HFFc6 (cell line): ENCODE measurements at places on chromosomes 13 and 19. TPM values are rescaled to one million over a fixed set of nuclear protein-coding genes. Genes with fewer than 3 reads are reported as not detected.

- peak overlapping the region; percentile 58 for H3K27ac ChIP-seq
- DNase-seq = peak; percentile 55
- H3K4me1 ChIP-seq = peaks cover 37% of the 10 kb centered on the region
- H3K36me3 ChIP-seq = no peaks in the 10 kb centered on the region
These were observed 9.4 kb downstream of the HRC start for GRCh38 chr19:49145573-49146407.

Gene SYCN
- not detected in 2 replicates for total RNA-seq

GRCh38 chr13:99288089-99288488, 19.1 kb downstream of the GPR183 start:
- no peaks in the 10 kb centered on the region for H3K36me3 ChIP-seq
- DNase-seq = no peak
- H3K27me3 ChIP-seq = no peaks in the 10 kb centered on the region; the same call in 1 of the 2 replicates
- peaks cover 20% of the 10 kb centered on the region for H3K4me1 ChIP-seq
- no peak overlapping the region; the same call in 1 of the 2 replicates for H3K27ac ChIP-seq
- H3K4me3 ChIP-seq = no peak overlapping the region

DNA sequence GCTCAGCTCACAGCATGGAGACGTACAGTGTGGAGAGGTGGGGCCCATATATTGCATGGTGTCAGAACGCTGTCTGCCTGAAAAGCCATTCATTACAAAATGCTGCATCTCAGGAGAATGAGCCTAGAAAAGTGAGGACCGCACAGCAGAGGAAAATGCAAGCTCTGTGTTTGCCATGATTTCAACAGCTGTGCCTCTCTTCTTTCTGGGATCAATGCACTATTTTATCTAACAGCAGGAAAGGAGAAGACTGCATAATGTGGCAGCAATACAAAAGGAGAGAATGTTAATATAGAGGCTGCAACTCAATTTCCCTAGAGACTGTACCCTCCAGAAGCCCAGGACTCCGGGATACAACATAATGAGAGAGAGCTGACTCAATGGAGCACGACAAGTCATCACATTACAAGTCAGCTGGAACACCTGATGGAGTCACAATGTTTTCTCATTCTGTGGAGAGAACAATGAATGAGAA, 368.0 kb downstream of the FGF14 start:
- H3K27me3 ChIP-seq = no peaks in the 10 kb centered on the region; the same call in 1 of the 2 replicates
- H3K27ac ChIP-seq = no peak overlapping the region
- H3K36me3 ChIP-seq = no peaks in the 10 kb centered on the region
- H3K4me1 ChIP-seq = no peaks in the 10 kb centered on the region

- peaks cover 15% of the 10 kb centered on the region; the same call in 1 of the 2 replicates for H3K27me3 ChIP-seq
- H3K27ac ChIP-seq = no peak overlapping the region
- peak; percentile 44 for DNase-seq
These were observed 5.3 kb downstream of the NCAN start for GRCh38 chr19:19217099-19217498.

Gene ZSCAN1
- total RNA-seq = not detected in 2 replicates

Gene ONECUT3
- total RNA-seq = not detected in 3 replicates

- no peak overlapping the region for H3K27ac ChIP-seq
- peaks cover 40% of the 10 kb centered on the region for H3K4me1 ChIP-seq
- DNase-seq = no peak
- H3K27me3 ChIP-seq = peaks cover 1% of the 10 kb centered on the region; the same call in 1 of the 2 replicates
- no peak overlapping the region for H3K4me3 ChIP-seq
These were observed 273.7 kb downstream of the UQCRFS1 start for GRCh38 chr19:28939236-28939635.

DNA sequence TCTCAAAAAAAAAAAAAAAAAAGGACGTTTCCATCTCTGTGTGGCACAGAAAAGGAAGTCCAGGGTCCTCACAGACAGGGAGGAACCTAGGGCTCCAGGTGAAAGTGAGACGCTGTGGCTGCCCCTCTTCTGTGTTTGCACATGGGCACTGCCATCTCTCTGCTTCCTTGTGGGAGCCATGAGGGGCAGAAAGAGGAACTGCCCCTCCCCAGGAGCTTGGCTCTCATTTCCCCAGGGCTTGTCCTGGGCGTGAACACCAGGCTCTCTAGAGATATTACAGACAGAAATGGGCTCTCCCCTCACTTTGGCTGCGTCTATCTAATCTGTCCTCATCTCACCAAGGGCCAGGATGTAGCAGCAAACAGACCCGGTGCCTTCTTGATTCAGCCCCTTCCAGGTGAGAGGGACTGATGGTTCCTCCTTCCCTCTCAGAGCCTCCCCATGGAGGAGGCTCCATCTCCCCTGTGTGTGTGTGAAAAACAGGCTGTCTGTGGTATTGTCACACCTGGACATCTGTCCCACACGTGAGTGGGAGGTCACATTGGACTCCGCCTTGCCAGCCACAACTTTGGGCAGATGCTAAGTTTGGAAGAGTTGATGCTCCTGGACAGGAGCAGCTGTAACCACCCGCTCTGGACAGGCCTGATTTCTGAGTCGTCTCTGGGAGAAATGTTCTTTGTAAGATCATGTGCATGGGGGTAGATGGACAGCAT, 840 bp upstream of the LILRA4 start:
- H3K36me3 ChIP-seq = no peaks in the 10 kb centered on the region
- no peaks in the 10 kb centered on the region for H3K4me1 ChIP-seq
- peaks cover 40% of the 10 kb centered on the region for H3K27me3 ChIP-seq
- no peak for DNase-seq
- no peak overlapping the region for H3K27ac ChIP-seq

- H3K4me1 ChIP-seq = peaks cover 49% of the 10 kb centered on the region
- peak overlapping the region; percentile 47 for H3K27ac ChIP-seq
- DNase-seq = no peak
- peaks cover 2% of the 10 kb centered on the region for H3K27me3 ChIP-seq
- H3K36me3 ChIP-seq = peaks cover 31% of the 10 kb centered on the region
- no peak overlapping the region for H3K4me3 ChIP-seq
These were observed 15.1 kb downstream of the SMG9 start for GRCh38 chr19:43739439-43740235.

GRCh38 chr19:51708811-51709210, 15.0 kb downstream of the HAS1 start:
- peaks cover 50% of the 10 kb centered on the region for H3K4me1 ChIP-seq
- peaks cover 5% of the 10 kb centered on the region for H3K27me3 ChIP-seq
- no peak for DNase-seq
- no peak overlapping the region for H3K4me3 ChIP-seq
- peaks cover 49% of the 10 kb centered on the region for H3K36me3 ChIP-seq

DNA sequence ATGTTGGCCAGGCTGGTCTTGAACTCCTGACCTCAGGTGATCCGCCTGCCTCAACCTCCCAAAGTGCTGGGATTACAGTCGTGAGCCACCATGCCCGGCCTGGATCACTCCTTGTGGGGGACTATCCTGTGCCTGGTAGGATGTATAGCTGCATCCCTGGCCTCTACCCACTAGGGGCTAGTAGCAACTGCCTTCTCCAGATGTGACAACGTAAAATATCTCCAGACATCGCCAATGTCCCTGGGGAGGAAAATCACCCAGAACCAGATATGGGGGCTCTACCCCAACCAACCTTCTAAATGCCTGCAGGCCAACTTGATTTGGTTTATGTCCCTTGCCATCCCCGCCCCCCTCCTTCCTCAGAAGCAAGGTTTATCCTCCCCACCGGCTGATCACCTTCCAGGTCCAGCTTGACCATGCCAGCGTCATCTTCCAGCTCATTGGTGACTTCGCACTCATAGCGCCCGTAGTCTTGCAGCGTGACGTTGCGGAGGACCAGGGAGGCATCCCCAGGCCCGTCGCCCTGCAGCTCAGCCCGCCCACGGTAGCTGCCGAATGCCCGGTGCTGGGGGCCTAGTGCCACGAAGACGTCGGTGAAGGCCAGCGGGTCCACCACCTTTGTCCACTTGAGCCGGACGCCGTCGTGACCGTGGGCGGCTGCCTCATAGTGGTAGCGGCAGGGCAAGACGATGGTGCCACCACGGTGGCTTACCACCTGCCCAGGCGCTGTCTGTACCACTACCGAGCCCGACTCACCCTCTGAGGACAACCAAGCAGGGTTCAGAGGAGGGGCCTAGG, 12.5 kb downstream of the TM6SF2 start:
- peaks cover 39% of the 10 kb centered on the region for H3K27me3 ChIP-seq
- no peak for DNase-seq
- H3K4me3 ChIP-seq = no peak overlapping the region

DNA sequence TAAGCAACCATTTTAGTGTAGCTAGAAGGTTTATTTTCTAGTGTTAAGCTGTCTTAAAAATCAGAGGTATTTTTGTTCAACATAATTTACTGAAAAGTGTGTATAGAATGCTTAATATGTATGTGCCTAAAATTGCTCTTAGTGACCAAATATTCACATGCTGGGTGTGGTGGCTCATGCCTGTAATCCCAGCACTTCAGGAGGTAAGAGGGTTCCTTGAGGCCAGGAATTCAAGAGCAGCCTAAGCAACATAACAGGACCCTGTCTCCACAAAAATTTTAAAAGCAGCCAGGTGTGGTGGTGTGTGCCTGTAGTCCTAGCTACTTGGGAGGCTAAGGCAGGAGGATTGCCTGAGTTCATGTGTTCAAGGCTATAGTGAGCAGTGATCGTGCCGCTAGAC, 120.9 kb upstream of the FRY start:
- H3K27me3 ChIP-seq = peaks cover 11% of the 10 kb centered on the region
- no peaks in the 10 kb centered on the region for H3K36me3 ChIP-seq
- no peak overlapping the region for H3K4me3 ChIP-seq

DNA sequence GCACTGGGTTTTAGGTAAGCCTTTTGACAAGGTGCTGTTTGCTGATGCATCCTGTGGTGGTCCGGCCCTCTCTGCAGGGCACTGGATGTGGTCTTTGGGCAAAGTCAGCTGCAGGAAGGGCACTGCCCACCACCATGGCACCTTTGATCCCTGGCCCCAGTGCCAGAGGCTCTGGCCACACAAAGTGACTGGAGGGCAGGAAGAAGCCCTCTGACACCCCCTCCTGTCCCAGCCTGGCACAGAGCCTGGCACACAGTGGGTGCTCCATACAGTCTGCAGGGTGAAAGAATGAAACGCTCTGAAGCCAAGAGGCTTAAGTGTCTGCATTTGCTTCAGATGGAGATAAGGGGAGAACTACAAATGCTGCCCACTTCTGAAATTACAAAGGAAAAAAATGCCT, 47.6 kb upstream of the CNMD start:
- H3K4me1 ChIP-seq = no peaks in the 10 kb centered on the region
- DNase-seq = no peak
- no peak overlapping the region for H3K27ac ChIP-seq
- no peak overlapping the region for H3K4me3 ChIP-seq

DNA sequence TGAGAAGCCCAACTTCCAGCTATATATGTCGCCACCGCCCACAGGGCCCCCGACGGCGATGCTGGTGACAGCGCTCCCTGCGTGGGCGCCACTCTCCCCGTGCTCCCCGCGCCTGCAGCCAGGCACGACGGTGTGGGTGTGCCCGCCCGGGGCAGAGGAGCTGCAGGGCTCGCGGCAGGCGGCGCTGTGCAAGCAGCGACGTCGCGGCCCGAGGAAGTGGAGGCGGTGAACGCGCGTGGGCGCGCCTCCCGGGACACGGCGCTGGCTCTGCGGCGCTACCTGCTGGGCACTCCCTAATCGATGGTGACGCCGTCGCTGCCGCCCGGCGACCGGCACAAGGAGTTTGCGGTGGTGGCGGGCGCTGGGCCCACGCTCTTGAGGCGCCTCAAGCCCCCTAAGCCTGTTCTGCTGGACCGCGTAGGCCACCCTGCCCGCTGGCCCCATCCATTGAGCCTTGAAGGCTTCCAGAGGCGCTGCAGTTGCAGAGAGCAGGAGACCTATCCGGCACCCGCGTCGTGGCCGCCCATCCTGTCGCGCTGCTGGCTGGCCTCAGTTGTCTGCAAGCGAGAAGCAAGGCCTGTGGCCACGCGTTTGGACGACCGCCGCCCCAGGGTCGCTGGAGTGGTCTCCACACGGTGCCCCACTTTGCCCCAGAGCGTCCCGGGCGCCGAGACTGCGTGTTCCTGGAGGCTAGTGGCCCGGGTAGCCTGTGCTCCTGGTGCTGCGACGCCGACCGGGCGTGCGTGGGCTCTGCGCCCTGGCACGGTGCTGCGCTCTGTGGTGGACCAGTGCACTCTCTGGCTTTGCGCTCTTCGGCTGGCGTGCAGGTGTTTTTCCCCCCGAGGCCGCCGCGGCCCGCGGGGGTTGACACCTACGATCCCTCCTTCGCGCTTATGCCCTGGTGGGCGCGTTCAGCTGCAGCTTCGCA, 23.1 kb downstream of the LRFN3 start:
- H3K36me3 ChIP-seq = peaks cover 5% of the 10 kb centered on the region; the same call in 1 of the 2 replicates
- no peaks in the 10 kb centered on the region for H3K4me1 ChIP-seq
- no peak for DNase-seq
- H3K4me3 ChIP-seq = no peak overlapping the region

- no peak overlapping the region for H3K27ac ChIP-seq
- H3K4me3 ChIP-seq = no peak overlapping the region
- no peaks in the 10 kb centered on the region; the same call in 1 of the 2 replicates for H3K27me3 ChIP-seq
These were observed 114.8 kb upstream of the TRPC4 start for GRCh38 chr13:37984357-37984756.

DNA sequence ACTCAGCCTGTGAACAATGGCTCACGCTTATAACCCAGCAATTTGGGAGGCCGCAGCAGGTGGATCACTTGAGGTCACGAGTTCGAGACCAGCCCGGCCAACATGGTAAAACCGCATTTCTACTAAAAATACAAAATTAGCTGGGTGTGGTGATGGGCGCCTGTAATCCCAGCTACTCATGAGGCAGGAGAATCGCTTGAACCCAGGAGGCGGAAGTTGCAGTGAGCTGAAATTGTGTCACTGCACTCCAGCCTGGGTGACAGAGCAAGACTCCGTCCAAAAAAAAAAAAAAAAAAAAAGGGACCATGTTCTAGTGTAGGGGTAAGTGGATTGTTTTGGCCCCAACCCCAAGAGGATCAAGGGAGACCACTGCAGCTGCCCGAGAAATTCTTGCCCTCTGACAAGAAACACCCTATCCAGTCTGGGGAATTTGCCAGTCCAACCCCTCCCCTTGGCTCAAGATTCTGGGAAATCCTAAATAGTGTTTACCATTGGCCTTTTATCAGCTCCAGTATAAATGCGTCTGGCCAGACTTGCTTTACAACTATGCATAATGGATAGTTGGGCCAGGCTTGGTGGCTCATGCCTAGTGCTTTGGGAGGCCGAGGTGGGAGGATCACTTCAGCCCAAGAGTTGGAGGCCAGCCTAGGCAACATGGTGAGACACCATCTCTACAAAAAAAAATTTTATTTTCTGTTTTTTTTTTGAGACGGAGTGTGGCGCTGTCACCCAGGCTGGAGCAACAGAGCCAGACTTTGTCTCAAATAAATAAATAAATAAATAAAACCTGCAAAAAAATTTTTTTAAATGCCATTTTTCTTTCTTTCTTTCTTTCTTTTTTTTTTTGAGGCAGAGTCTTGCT, 5.1 kb upstream of the DHDH start:
- H3K36me3 ChIP-seq = no peaks in the 10 kb centered on the region
- peaks cover 27% of the 10 kb centered on the region for H3K4me1 ChIP-seq
- DNase-seq = peak; percentile 0
- peaks cover 14% of the 10 kb centered on the region for H3K27me3 ChIP-seq
- H3K4me3 ChIP-seq = no peak overlapping the region
- no peak overlapping the region for H3K27ac ChIP-seq

Gene ADGRE1
- total RNA-seq = 0.26 TPM in 1 of 3 replicates, not detected in the others

DNA sequence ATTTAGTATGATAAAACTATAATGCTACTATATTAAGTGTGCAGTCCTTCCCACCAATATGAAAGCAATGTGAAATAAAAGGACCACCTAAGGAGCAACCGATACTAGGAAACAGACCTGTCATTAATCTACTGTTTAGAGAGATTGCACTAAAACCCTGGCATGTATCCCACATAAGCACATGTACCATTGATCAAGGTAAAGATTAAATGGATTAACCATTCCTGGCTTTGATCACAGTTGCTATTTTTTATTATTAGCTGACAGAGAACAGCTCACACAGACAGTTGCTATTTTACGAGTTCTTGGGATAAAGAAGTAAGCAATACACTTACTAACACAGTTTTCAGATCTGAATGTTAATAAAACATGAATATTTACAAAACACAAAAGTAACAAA, 57.7 kb upstream of the ZDHHC20 start:
- no peak overlapping the region for H3K27ac ChIP-seq
- no peak for DNase-seq
- H3K36me3 ChIP-seq = peaks cover 22% of the 10 kb centered on the region
- H3K27me3 ChIP-seq = no peaks in the 10 kb centered on the region
- peaks cover 14% of the 10 kb centered on the region for H3K4me1 ChIP-seq

Gene SERP2
- total RNA-seq = 1.4 to 2.4 TPM (median 2.4 TPM) in 3 replicates
